ENCODE measurements at places on chromosomes 7 and 10.

DNA sequence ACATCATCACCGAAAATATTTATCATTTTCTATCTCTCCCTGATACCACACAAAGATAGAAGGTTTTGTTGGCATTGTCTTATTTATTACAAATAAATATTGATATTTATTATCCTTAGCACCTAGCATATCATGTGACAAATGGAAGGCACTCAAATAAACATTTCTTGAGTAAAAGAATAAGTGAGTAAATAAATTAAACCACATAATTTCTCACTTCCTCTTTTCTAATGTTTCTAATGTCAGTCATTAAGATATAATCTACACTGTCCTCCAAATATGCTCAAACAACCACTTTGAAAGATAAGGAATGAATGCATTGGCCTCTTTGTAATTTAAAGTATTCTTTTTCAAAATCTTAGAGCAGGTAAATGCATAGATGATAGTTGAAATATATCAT, 1027.8 kb upstream of the LRRTM3 start:
- DNase-seq: no peak

DNA sequence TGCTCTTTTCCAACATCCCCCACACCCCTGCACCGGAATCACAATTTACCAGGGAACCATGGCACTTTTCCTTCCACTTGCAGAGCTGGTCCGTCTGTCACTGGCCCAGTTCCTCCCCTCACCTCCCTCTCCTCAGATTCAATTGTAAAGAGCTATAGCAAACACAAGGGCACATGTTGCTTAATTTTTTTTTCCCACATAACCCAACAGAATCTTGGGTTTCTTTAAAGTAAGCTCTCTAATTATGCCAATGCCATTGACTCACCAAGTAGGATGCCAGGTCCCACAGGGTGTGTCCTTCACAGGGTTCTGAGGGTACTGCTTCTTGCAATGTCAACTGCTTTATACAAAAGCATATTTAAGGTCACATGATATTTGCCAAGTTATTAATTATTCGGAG, 262.2 kb downstream of the AUTS2 start:
- DNase-seq: no peak

GRCh38 chr10:119351189-119351588, 143.8 kb downstream of the GRK5 start:
- DNase-seq: no peak

DNA sequence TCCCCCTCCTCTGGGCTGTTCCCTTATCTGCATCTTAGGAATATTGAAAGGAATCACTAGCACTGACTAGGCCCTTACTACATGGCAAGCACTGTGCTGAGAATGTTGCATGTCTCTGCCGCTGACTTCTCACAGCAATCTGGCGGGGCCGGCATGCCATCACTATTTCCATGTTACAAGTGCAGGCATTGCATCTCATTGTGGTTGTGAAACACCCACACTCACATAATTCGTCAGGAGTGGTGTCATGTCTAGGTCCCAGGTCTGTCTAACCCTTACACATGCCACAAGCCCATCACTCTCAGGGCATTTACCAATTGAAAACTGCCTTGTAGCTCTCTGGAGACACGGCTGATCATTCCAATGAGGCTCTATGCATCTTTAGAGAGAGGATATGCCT, 8.5 kb upstream of the IL2RA start:
- no peak for DNase-seq

GRCh38 chr10:86254526-86255174, 111.9 kb downstream of the GRID1 start:
- no peak for DNase-seq

GRCh38 chr7:47572939-47573757, 8.8 kb downstream of the TNS3 start:
- no peak for DNase-seq

DNA sequence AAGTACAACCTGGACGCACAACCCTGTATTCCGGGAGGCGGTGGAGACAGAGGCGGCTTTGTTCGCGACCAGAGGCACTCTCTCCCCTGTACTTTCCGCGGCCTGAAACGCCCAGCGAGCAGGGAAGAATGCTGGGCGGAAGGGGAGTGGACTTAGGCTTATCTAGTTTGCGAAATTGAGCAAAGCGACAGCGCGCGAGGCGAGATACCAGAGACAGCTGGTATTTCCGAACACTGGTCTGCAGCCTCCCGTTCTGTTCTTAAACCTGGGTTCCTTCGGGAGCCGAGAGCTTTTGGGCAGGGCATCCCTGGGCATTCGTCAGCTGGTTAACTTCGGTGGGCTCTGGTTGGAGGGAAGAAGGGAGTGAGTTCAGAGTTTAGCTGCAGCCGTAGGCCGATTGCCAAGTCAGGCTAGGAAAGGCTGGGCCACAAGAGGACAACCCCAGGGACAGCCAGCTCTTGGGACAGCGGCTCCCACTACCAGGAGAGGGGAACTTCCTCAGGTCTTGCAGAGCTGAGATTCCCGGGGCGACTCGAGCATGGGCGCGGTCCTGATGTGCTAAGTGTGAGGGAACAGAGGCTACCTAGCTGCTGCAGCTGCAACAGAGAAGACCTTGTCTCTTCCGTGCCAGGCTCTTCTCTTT, 3.9 kb downstream of the HMX3 start:
- no peak for DNase-seq

DNA sequence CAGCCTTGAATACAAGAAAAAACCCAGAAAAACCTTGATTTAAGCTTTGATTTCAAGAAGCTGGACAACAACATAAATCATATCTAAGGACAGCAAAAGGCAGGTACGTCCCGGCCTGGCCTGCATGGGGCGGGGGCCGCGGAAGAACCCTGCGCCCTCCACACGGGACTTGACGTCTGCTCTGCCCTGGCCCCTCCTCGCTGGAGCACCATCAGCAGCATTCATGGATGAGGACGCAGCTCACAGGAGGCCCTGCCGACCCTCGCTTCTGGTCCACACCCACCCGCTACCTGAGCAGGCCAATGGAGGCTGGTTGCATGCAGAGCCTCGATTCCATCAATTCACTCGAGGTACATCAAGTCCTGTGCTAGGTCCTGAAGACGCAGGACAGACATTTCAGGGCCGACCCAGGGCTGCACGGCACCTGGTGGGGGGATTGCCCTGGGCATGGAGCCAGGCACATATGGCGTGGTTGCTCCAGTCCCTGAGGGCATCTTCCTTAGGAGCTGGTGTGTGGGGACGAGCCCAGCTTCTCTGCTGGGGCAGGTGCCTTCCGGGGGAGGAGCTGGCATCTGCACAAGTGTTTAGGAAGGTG, 63.1 kb upstream of the NKX6-2 start:
- DNase-seq: no peak

DNA sequence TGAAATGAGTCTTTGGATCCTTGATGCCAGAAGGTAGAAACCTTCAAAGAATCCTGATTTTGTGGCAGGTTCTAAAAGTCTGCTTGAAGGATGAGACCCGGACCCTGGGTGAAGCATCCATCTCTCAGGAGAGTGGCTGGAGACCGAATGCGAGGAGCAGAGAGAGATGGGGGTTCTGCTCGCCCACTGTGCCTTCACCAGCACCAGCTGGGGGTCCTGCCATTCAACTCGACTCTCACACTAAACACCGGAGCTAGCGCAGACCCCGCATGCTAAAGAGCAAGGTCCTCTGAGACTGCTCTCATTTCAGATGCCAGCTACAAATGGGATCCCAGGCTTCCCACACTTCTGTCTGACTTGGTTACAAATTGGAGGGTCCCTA, 218.4 kb downstream of the GLRX3 start:
- no peak for DNase-seq

DNA sequence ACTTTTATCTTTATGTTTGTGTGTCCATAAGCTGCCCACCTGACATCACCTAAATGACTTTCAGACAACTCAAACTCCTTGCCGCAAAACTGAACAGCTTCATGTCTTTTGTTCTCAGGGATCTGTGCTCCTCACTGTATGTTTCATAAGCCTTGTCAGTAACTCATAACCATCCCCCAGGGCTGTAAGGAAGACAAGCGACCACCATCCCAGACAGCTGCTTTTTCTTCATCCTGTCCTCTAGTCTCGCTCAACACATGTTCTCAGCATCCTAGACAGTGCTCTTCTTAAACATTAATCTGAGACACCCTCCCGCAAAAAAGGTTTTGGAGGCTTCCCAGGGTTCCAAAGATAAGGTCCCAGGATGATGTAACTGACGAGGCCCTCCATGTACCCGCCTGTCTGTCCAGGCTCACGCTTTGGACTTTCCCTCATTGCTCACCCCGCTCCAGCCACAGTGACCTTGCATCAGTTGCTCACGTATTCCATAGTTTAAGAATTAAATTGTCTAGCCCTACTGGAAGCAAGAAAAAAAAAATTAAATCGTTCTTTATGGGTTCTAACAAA, 69.8 kb downstream of the MAP3K8 start:
- DNase-seq: no peak

- DNase-seq: no peak
These were observed 145.6 kb upstream of the RNF32 start for GRCh38 chr7:156494960-156495359.

GRCh38 chr7:73885975-73886798, 25.2 kb downstream of the TMEM270 start:
- DNase-seq: no peak

GRCh38 chr7:134084488-134085144, 42.5 kb upstream of the LRGUK start:
- DNase-seq: no peak

DNA sequence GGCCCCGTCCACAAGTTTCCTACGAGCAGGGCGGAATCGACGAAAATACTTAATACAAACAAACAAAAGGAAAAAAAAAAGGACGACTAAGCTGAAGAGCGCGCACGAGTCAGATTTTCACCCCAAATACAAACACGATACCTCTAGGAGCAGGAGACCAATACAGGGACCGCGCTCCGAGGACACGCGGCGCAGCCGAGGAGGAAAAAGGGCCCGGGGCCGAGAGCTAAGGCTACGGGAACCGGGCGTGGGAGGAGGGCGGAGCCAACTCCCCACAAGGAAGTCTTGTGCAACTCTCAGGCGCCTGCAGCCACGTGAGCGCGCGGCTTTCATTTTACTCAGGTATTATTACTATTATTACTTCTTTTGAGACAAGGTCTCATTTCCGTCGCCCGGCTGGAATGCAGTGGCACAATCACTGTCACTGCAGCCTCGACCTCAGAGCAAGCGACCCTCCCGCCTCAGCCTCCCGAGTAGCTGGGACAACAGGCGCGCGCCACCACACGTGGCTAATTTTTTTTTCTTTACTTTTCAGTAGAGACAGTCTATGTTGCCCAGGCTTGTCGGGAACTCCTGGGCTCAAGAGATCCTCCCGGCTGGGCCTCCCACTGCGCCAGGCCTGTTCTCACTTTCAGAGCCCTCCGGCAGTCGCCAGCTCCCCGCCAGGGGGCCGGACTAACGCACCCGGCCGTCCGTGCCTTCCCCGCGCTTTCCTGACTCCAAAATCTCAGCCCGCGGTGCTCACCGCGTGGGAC, 1.2 kb downstream of the HNRNPF start:
- DNase-seq: peak; percentile 64

Data from NCI-H1092 treated with DMSO at 0.1 percent for 48 hours (cell line).